Ecto neural progenitor cell (in vitro differentiated cells): ENCODE measurements at places on chromosomes 16 and 17.
A peak's percentile ranks its signal among the peaks of the same experiment; 100 is the strongest.

DNA sequence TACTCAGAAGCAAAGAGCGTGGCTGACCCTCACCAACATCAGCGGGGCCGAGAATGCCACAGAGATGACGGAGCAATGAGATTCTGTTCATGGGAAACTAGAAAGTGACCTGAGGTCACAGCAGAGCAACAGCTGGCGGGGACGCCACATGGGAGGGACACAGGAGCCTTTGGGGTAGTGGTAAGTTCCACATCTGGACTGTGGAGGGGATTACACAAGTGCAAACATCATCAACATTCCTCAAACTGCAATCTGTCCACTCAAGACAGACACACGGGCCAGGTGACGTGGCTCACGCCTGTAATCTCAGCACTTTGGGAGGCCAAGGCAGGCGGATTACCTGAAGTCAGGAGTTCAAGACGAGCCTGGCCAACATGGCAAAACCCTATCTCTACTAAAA, 11.2 kb downstream of the HAGH start:
- no peak for DNase-seq

- no peak for DNase-seq
These were observed 146.3 kb downstream of the XYLT1 start for GRCh38 chr16:17324451-17324850.

GRCh38 chr17:6994118-6994598, 1.7 kb upstream of the ALOX12 start:
- no peak for DNase-seq

- peak; percentile 91 for DNase-seq
These were observed 12.8 kb downstream of the EVPL start for GRCh38 chr17:76014100-76014924.

GRCh38 chr16:87374313-87374712, 9.3 kb downstream of the FBXO31 start:
- no peak for DNase-seq

- DNase-seq: peak; percentile 55
These were observed 76.4 kb upstream of the C17orf78 start for GRCh38 chr17:37299257-37299980.

DNA sequence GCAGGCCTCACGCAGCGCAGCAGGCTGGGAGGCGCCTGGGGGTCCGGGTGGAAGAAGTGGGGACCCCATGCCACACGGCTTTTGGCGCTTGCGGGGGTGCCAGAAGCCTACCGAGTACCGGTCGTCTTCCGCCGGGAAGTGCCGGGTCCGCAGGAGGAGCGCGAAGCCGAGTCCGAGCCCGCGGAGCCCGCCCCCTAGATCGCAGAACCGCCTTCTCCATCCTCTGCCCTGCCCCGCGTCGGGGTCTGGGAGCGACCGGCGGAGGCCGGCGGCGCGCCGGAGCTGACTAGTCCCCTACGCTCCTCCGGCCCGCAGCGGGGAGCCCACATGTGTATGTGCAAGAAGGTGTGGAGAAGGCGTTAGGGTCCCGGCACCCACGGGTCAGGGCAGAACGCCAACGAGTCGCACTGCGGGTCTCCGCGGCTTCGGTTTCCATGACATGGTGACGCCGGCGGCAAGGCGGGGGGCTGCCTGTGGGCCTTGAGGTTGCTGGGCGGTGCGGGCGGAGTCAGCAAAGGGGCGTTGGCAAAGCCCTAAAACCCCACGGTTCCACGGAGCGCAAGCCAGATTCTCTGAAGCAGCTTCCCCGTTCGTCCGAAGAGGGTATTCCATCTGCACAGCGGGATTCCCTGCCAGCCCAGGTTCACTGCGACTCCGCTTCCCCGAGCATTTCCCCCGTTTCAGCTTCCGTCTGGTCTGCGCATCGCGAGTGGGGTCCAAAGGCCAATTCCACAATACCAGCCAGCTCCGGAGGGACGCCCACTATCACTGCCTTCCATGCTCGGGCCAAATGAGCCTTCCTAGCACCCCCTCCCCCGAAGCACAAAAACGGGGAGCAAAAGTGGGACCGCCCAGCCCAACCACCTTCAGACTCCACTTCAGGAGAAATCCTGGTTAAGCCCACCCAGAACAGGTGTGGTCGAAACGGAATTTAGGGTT, 2.3 kb upstream of the LHX1 start:
- DNase-seq: peak; percentile 84

- no peak for DNase-seq
These were observed 197.6 kb downstream of the MSI2 start for GRCh38 chr17:57453841-57454425.

DNA sequence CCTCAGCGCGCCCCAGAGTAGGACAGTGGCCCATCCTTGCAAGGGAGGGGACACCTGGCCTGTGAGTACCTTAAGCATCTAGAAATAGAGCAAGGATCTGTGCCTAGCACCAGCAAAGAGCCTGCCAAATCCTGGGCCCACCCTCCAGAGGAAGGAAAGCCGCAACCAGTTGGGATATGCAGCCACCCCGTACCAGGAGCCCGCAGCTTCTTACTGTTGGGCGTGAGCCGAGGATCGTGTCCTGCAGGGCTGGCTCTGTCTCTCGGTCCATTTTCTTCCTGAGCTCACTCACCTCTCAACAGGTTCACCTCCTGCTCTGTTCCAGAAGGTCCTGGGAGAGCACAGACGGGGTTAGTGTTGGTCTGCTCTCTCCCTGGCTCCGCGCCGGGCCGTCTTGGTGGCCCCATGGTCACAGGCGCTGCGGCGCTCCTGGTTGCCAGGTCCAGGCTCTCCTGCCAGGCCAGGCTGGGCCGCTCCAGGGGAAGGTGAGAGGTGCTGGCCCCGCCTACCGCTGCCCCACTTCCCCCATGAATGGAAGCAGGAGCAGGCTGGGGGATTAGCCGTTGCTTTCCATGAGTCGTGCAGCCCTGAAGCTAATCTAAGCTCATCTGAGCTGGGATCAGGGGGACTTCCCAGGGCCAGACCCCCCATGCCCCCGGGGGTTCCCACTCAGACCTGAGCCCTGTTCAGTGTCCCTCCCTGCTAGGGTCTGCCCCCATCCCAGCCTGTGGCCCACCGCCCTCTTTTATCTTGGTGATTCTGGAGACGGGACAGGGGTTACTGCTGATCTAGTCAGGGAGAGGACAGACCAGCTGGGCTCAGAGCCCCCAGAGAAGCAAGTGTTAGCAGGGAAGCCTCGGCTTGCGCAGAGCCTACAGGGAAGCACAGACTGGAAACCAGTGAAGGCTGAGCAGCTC, 12.7 kb downstream of the ENDOV start:
- no peak for DNase-seq

- peak; percentile 90 for DNase-seq
These were observed 961 bp downstream of the FGF11 start for GRCh38 chr17:7440113-7440833.

GRCh38 chr16:10859658-10860057, 17.3 kb upstream of the CIITA start:
- no peak for DNase-seq

DNA sequence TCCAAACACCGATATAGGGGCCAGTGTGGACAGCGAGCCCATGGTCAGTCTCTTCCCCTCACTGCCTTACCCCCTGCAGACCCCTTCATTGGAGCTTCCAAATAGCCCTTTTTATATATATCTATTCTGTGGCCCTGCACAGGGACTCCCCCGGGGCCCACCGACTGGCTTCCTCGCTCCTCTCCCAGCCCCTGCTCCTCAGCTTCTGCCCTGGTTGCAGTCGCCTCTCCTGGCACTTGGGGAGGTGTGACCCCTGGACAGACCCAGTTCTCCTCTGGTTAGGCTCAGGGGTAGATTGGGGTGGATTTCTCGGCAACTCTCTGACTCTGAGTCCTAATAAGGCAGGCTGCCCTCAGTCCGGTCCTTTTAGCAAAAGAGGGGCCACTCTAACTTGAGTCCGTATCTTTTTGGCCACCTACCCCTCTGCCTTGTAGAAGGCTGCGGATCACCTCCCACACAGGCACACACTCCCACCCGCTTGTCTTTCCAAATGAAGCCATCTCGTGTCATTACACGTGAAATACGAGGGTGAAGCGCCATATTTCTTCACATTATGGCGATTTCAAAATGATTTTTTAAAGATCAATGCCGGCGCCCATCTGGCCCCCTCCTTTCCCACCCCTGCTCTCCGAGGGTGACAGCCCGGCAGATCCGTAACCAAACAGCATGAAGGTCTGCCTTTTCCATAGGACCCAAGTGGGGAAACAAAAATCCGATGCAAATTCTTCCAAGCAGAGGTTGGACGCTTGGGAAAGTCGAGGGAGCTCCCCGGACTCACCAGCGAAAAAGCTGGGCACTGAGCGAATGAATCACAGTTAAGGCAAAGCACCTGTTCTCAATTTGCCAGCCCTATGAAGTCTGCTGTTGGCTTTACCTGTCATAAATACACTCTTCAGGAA, 1.7 kb upstream of the HOXB9 start:
- no peak for DNase-seq

GRCh38 chr17:2703181-2703580, 8.4 kb downstream of the CLUH start:
- DNase-seq: no peak

GRCh38 chr16:86048882-86049585, 150.1 kb downstream of the IRF8 start:
- no peak for DNase-seq

DNA sequence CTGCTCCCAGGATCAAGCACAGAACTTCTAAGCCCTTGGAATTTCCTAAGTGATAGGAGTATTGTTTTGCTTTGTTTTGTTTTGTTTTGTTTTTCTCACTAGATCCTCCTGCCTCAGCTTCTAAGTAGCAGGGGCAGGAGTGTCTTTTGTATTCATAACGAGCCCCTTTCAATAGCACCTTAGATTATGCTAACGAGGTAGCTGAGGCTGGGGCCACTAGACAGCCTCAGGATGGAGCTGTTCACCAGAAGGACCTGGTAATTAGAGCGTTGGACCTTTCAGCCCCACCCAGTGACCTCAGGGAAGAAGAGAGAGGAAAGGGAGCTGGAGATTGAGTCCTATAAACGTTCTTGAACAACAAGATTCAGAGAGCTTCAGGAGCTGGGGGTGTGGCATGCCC, 43.6 kb downstream of the IKZF3 start:
- DNase-seq: no peak

GRCh38 chr17:31744511-31744951, 114.5 kb downstream of the COPRS start:
- DNase-seq: no peak

DNA sequence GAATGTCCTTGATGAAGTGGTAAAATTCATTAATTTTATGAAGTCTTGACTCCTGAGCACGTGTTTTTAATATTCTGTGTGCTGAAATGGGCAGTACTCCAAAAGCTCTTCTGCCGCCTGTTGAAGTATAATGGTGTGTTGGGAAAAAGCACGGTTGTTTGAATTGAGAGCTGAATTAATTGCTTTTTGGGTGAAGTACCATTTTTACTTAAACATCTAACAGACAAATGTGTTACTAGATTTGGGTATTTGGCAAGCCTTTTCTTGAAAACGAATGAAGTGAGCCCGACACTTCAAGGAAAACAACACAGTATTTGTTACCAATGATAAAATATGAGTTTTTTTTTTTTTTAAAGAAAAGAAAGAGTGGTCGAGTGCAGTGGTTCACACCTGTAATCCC, 22.5 kb downstream of the WWP2 start:
- DNase-seq: no peak

GRCh38 chr17:13806092-13806491, 204.4 kb upstream of the HS3ST3A1 start:
- DNase-seq: no peak

GRCh38 chr17:44053125-44053872, 13.2 kb downstream of the LSM12 start:
- DNase-seq: no peak

DNA sequence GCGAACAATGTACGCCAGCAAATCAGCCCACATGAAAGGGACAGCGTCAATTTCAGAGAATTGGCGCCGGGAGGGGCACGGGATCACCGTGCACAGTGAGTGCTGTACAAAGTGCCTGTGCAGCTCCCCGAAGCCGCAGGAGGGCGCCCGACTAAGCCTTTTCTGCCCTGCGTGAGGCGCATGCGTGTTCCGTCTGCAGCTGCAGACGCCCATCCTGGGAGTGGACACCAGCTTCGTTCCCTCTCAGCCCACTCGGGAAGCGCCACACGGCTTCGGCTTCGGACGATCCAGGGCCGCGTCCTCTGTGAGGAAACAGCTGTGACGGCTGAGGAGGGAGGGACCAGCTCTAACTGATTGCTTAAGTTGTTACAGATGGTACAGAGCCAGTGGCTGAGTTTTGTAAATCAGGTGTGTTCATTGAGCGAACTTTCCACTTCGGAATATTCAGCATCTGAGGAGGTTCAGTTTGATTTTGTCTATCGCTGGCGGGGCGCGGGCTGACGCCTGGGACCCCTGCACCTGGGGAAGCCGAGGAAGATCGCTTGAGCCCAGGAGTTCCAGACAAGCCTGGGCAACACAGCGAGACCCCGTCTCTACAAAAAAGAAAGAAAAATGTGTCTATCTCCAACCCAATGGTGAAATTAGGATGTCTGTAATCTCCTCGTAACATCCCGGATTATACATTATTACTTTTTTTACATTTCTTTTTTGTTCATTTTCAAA, 15.4 kb upstream of the ZNF287 start:
- peak; percentile 96 for DNase-seq

GRCh38 chr17:8041979-8042378, 3.1 kb downstream of the ALOX15B start:
- DNase-seq: no peak

- no peak for DNase-seq
These were observed 18.1 kb downstream of the USP36 start for GRCh38 chr17:78822552-78822951.

GRCh38 chr16:66367968-66368891, 1.7 kb downstream of the CDH5 start:
- DNase-seq: no peak

- no peak for DNase-seq
These were observed 28.3 kb downstream of the PSME3IP1 start for GRCh38 chr16:57157533-57157932.

DNA sequence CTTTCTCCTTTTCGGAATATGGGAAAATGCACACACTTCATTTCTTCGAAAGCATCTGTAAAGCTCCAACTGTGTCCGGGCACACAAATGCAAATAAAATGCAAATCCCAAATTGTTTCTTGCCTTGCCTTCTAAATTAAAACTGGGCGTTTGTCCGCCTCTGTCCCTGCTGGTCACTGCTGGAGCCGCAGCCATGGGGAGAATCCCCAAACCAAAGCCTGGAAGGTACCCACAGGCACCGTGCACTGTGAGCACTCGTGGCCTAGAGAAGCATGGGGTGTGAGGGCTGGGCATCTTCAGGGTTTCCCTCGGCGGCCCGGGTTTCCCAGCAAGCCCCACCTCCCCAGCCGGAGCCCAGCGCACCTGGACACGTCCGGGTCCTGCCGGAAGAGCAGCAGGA, 2.9 kb downstream of the SLC47A2 start:
- peak; percentile 51 for DNase-seq

GRCh38 chr17:29469276-29469675, 79.1 kb downstream of the TAOK1 start:
- DNase-seq: no peak

DNA sequence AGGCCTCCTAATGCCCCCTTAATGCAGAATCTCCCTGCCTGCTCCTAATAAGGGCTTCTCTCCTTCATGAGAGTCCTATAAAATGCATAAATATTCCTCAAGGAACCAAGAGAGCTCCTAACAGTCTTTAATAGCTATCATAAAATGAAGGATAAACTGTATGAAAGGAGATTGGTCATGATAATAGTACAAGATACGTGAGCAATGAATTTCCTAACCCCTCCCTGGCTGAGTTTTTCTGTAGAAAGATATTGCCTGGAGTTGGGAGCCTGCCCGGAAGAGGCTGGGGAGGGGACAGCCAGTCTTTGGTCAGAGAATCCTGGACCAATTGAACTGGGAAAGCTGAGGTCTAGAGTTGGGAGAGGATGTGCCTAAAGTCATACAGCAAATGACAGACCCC, 321.9 kb upstream of the CDH5 start:
- no peak for DNase-seq
